ENCODE measurements at places on chromosomes 6 and 20.

GRCh38 chr20:52895701-52896100 lies 76.5 kb upstream of the TSHZ2 start:
- DNase-seq: no peak

- DNase-seq: no peak
Observed at GRCh38 chr6:52063584-52064344, 23.6 kb downstream of the PKHD1 start.

DNA sequence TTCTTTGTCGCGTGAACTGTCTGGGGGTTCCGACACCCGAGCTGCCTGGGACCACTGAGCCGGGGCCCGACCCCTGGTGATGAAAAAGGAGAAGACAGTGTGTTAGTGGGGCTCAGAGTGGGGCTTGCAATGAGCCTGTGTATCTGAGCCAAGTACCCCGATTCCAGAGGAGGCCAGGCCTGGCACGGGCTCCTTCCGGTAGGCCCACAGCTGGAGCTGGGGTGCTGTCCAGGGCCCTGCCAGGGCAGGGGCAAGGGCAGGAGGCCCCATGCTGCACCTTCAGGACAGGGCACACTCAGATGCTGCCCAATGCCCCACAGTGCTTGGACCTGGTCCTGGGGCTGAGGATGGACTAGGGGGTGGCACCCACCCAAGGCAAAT lies 89.4 kb downstream of the TAF4 start:
- DNase-seq: no peak

- DNase-seq: no peak
Observed at GRCh38 chr20:11852811-11853210, 64.9 kb upstream of the BTBD3 start.

DNA sequence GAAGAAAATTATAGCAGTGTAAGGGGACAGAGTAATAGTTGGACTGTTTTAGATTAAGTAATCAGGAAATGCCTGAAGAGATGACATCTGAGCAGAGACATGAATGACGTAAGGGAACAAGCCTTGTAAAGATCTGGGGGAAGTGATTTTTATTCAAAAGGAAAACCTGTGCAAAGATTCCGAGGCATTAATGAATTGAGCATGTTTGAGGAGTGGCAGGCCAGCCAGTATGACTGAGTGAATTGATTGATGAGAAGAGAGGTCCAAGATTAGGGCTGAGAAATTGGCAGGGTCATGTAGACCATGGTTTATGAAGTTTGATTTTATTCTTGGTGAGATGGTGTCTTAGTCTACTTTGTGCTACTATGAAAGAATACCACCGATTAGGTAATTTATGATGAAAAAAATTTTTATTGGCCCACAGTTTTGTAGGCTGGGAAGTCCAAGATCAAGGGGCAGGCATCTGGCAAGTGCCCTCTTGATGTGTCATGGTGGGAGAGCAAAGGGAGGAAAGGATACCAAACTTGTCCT lies 95.1 kb downstream of the LIN28B start:
- no peak for DNase-seq

GRCh38 chr6:107491760-107492660 lies 2.1 kb downstream of the SOBP start:
- no peak for DNase-seq
